ENCODE measurements at places on chromosomes 4 and X.

DNA sequence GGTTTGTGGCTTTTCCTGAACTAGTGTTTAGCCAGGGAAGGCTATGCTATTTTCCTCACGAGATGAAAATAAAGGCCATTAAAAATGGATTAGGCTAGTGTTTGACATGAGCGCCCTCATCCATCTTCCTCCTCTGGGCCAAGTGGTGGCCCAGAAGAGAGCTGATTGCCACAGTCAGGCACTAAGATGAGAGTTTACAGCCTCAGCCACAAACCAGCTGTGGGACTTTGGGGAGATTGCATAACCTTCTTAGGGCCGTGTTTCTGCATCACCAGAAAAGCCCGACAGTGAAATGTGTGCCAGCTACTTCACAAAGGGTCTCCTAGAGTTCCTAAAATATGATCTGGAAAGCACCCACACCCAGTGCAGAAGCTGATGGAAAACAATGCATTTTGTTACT, 42.3 kb upstream of the LNX1 start:
- no peak for DNase-seq

- no peak for DNase-seq
These were observed 5.5 kb upstream of the NKX1-1 start for GRCh38 chr4:1411436-1412375.

DNA sequence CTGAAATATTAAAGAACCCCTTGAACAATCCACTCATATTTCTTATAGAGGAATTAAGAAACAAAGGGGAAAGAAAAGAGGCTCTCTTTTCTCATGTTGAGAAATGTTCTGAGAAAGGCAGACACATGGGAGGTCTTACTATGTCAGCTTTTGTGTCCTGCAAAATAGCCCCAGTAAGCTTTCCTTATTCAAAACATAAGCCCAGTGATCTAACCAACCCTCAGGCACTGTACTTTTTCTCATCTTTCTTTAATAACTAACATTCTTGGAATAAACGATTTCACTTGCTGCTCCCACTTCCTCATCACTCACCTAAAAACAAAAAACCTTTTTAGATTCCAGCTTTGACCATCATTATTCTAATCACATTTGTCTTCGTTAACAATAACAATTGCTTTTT, 115.9 kb downstream of the GLRA3 start:
- DNase-seq = no peak

- no peak for DNase-seq
These were observed 181.2 kb downstream of the ARHGAP10 start for GRCh38 chr4:147913137-147913536.

DNA sequence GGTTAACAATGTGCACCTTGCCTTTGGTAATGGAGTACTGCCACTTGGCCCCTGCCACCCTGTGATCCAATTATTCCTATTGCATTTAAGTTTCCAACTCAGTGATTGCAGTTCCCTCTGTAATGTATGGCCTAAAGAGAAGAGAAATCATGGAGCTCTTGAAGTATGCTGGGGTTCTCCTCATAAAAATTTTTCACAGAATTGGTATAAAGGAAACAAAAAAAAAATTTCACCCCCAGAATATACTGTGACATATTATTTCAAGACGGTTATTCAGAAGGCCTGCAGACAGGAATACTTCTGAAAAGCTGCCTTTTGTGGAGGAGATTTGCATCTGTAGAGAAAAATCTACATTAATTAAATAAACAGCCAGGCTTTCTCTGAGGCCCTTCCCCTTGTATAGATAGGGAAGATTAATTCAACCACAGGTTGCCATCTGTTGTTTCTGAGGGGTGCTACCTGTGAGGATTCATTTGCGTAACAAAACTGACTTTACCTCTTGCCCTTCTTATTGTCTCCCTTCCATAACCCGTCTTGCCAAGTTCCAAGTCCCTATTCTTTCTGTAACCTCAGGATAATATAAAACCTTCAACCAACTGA, 94.8 kb upstream of the LANCL3 start:
- DNase-seq = no peak

GRCh38 chr4:81195475-81195874, 19.5 kb downstream of the PRKG2 start:
- DNase-seq = no peak

GRCh38 chr4:24701683-24702082, 93.7 kb upstream of the SOD3 start:
- DNase-seq = no peak

DNA sequence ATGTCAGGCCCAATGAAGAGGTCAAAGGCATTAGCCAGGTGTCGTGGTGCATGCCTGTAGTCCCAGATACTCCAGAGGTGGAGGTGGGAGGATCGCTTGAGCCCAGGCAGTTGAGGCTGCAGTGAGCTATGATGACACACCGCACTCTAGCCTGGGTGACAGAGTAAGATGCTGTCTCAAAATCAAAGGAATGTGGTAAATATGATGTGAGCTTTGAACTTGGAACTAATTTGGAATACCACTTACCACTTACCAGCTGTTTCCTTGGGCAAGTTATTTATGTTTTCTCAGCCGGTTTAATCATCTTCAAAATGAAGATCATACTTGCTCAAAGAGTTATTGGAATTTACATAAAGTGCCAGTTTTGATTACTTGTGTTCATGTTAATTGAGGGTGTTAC, 23.8 kb upstream of the SEPSECS start:
- DNase-seq = no peak

DNA sequence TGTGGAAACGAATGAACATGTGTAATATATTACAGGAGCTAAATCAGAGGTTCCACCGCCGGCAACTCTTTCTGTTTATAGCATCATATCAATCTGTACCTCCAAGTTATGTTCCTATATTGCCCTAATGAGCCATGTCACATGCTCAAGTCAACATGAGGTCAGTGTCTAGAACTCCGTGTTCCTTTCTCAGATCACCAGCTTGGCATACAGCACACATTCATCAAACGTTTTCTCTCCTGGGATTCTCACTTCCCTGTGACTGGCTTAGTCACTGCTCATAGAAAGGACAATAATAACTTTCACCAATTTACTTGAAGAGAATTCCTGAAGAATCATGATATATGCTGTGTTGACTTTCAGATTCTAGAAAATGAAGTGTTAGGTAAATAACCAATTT, 532.0 kb upstream of the SPANXN1 start:
- no peak for DNase-seq

DNA sequence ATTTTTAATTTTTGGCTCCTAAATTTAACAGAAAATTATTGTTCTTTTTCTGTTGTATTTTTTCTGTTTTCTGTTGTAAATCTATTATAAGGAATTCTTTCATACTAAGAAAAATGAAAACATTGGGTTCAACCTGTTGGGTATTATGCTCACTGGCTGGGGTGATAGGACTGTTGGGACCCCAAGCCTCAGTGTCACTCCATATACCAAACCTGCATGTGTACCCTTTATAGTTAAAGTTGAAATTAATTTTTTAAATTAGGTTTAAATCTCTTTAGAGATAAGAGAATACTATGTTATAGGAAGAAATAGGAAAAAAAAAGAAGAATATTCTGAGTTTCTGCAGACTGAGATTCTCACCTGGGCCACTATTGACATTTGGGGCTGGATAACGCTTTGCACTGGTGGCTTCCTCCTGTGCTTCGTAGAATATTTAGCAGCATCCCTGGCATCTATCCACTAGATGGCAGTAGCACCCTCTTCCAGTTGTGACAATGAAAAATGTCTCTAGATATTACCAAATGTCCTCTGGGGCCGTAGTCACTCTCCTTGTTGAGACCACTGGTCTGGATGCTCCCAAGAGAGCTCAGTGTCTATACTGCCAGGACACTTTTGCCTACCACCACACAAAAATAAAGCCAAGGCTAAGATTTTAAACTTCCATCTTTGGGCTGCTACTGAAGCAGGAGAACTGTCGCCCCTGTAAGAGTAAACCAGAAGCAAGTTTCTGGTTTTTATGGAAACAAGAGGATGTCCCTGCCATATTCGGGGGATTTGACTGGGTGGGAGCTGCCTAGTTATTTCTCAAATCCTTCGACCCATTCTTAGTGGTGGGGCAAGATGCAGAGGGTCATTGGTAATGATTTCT, 22.4 kb upstream of the CLTRN start:
- DNase-seq = peak; percentile 23
